ENCODE measurements at places on chromosomes 7 and 10.

GRCh38 chr7:127557803-127558202, 27.6 kb downstream of the GCC1 start:
- no peak for DNase-seq

GRCh38 chr10:986137-986825, 2.0 kb upstream of the GTPBP4 start:
- DNase-seq: no peak

GRCh38 chr7:14858410-14858809, 44.1 kb downstream of the DGKB start:
- DNase-seq: no peak

DNA sequence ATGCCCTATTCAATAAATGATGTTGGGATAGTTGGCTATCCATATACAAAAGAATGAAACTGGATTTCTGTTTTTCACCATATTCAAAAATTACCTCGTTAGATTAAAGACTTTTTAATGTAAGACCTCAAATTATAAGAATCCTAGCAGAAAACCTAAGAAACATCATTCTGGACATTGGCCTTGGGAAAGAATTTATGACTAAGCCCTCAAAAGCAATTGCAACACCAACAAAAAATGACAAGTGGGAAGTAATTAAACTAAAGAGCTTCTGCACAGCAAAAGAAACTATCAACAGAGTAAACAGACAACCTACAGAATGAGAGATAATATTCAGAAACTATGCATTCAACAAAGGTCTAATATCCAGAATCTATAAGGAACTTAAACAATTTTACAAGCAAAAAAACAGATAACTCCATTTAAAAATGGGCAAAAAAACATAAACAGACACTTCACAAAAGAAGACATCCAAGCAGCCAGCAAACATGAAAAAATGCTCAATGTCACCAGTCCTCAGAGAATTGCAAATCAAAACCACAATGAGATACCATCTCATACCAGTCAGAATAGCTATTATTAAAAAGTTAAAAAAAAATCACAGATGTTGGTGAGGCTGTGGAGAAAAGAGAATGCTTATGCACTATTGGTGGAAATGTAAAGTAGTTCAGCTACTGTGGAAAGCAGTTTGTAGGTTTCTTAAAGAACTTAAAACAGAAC, 309.8 kb downstream of the AHR start:
- no peak for DNase-seq

DNA sequence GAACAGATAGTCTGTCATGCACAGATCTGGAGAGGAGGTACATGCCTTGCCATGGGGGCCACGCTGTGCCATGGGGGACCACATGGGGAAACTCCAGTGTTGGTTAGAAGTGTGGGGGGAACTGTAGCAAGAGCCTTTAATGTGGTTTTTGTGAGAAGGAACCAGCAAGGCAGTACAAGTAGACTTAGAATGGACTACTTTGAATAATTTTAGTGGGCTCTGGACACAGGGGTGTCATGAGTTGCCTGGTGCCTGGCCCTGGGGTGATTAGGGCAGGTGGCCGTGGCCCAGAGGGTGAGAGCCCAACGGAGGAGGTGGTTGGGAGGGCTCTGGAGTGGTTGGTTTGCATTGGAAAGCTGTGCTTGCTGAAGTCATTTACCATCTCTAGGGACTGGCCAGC, 77.2 kb downstream of the CXCL12 start:
- DNase-seq: no peak

DNA sequence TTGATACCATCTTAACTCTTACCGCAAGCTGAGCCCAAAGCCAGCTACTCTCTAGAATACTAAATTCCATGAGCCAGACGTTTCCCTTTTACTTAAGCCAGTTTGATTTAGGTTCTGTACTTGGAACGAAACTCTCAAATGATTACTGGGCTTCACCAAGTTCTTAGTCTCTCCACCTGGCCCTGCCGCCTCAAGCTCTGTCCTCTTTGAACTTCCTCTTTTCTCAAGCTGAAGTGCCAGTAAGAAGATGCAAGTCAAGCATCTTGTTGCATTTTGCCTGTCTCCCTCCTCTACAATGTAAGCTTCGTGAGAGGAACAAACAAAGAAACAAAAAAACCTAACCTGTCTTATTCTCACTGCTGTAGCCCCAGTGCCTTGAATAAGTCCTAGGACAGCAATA, 358.2 kb upstream of the NPVF start:
- no peak for DNase-seq

GRCh38 chr10:126892226-126893175, 12.7 kb upstream of the DOCK1 start:
- no peak for DNase-seq

DNA sequence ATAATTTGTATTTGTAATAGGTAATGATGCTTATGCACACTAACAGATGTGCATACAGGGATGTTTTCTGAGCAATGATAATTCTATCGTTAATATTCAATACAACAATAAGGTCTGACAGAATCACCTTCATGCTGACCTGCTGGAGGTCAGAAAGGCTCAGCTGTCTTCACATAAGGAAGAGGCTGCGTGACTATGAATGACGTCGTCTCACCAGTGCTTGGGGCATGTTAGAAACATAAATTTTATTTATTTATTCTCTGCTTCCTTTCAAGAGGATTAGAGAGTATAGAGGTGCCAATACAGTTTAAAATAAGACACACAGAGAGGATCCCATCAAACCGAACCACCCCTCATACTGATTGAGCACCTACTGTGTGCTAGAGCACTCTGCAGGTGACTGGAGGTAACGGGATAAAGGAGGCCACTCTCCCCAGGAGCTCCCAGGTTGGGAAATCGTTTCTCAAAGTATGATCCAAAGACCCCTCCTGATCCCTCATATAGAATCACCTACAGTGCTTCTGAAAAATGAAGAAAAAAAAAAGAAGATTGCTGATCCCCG, 265.6 kb upstream of the NPVF start:
- no peak for DNase-seq

DNA sequence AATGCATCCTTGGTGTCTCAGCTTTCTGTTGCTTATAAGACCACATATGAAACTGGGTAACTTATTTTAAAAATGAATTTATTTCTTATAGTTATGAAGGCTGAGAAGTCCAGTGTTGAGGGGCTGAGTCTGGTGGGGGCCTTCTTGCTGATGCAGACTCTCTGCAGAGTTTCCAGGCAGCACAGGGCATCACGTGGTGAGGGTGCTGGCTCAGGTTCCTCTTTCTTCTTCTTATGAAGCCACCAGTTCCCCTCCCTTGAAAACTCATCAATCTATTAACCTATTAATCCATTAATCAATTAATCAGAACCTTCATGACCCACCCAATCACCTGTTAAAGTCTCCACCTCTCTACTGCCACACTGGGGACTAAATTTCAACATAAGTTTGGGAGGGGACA, 595.6 kb upstream of the NRP1 start:
- DNase-seq: no peak

DNA sequence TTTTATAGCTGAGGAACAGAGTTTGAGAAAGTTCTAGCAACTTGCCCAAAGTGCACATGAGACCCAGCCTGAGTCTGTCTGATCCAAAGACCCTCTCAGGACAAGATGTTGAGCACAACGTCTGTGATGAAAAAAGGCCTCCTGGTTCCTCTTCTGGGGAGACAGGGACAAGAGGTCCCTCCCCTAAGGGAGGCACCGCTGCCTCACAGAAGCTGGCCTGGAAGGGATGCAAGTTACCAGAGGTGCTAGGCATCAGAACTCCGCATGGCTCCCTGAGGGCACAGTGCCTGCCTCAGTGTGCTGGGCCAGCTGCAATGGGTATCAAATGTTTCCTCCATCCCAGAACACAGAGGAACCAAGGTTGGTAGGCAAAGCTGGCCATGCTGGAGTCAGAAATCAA, 302.4 kb downstream of the GRID1 start:
- no peak for DNase-seq

- DNase-seq: no peak
These were observed 72.3 kb upstream of the KLF6 start for GRCh38 chr10:3857318-3857717.

DNA sequence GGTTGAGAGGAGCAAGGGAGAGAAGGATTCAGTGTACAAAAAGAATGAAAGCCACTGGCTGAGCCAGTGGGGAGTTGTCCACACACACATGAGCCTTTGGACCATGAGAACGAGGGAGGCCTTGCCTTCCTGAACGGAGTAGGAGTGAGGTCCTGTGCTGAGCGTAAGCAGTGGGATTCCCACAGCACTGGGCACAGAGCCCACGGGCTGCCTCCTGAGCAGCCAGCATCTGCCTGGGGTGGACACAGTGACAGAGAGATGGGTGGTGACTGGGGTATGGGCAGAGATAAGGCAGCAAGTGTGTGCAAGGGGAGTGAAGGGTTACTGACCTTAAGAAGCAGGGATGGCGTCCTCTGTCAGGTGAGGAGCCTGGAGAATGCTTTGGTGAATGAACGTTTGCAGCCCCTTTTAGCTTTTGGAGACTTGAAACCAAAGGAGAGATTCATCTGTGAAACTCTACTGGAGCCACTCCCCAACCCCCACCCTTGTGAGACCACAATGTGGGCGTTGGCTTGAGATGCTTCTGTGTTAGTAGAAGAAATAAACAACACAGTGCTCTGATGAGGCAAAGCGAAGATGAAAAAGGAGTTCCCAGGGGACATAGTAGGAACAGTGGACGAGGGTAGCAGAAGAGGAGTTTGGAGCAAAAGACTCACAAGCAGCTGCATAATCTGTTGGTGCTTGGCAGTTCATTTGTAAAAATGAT, 56.5 kb downstream of the FIGNL1 start:
- DNase-seq: no peak

- DNase-seq: no peak
These were observed 707.5 kb upstream of the FZD8 start for GRCh38 chr10:36349445-36350078.

- DNase-seq: no peak
These were observed 83.7 kb downstream of the RBM33 start for GRCh38 chr7:155728116-155728515.

DNA sequence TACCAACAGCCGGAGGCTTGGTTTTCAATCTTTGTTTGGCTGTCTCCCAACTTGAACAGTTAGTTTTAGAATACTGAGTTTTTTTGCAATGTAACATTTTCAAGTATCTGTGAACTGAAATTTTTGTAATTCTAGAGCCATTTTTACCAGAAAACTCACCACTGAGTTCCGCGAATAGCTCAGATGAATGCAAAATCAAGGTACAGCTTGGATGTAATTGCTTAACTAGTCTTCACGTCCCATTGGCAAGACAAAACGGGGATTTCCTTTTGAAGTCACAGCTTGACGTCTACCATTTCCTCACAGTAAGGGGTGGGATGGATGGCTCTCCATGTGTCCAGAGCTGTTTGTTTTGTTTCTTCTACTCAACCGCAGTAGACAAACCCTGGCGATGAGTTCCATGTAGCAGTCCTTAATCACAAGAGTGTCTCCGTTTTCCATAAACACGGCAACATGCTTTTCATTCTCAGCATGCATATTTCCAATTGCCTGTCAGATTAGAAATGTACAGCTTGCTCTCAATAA, 55.8 kb upstream of the FGFR2 start:
- DNase-seq: no peak

- DNase-seq: no peak
These were observed 140.2 kb downstream of the PTN start for GRCh38 chr7:137203351-137203750.

DNA sequence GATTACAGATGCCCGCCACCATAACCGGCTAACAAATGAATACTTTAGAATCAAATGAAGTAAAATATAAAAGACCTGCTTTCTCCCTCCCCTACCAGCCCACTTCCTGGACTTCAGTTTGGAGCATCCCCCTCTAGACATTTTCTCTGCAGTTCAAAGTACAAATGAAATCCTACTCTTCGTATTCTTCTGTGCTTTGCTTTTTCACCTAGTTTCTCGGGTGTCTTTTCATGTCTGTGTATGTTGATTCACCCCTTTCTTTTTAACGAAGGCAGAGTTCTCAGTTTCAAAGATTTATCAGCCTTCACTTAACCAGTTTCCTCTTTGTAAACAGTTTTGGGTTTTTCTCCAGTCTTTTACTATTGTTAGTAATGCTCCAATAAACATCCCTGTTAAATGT, 145.9 kb upstream of the STK17A start:
- DNase-seq: no peak

GRCh38 chr7:42687211-42688055, 224.4 kb downstream of the C7orf25 start:
- DNase-seq: no peak

GRCh38 chr10:42953684-42954674, 122.9 kb upstream of the RET start:
- DNase-seq: no peak

DNA sequence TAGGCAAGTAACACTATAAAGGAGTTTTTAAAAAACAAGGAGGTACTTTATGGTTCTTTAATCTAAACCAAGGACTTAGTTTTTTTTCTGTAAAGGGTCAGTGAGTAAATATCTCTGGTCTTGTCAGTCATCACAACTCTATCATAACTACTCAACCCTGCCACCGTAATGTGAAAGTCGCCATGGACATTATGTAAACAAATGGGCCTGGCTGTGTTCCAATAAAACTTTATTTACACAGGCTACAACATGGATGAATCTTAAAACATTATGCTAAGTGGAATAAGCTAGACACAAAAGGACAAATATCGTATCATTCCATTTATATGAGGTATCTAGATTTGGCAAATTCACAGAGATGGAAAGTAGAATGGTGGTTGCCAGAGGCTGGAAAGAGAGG, 60.8 kb upstream of the SP4 start:
- no peak for DNase-seq

DNA sequence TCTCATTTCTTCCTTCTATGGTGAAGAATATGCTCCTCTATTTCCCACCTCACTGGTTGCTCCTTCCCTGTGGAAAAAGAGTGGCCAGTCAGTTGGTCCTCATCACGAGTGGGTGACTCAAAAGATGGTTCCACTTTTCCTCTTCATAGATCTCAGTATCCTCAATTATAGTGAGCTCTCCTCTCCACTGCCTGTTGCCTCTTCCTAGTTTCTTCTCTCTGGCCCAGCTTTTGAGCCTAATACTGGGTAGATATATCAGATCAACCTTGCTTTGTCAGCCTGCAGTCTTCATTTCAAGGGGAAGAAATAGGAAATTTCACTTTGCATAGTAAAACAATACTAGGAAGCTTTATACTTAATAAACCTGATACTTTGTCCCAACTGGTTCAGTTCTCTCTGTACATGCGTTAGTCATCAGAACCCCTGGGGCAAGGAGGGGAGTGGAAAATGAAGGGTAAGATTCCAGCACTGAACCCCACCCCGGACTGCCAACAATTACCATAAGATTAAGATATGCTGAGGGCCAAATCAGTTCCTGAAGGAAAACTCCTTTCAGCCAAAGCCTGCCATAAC, 15.5 kb upstream of the WNT16 start:
- no peak for DNase-seq

All from KG1 (cell line).